ENCODE measurements at places on chromosomes 1 and 21.

GRCh38 chr1:46284597-46285564, 18.5 kb downstream of the LRRC41 start:
- DNase-seq: no peak

GRCh38 chr1:47214549-47214948, 17.5 kb downstream of the TAL1 start:
- no peak for DNase-seq

DNA sequence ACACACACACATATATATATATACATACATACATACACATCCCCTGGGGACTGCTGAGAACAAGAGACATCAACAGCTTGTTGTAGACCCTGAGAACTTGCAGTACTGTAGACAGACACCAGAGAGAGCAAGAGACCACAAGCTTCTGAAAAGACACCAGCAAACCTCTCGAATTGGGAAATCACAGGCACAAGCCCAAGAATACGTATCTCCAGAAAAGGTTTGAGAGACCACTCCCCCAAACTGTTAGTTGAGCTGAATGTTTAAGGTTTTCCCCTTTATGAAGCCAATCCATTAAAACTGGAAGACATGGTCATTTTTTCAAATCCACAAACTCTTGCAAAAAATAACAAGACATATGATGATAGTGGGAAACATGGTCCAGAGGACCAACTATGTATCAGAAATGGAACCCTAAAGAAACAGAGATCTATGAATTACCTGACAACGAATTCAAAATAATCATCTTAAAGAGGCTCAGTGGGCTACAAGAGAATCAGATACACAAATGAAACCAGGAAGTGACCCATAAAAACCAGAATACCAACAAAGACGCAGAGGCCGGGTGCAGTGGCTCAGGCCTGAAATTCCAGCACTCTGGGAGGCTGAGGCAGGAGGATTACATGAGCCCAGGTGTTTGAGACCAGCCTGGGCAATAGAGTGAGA, 45.1 kb downstream of the SLC2A1 start:
- DNase-seq: peak; percentile 47

DNA sequence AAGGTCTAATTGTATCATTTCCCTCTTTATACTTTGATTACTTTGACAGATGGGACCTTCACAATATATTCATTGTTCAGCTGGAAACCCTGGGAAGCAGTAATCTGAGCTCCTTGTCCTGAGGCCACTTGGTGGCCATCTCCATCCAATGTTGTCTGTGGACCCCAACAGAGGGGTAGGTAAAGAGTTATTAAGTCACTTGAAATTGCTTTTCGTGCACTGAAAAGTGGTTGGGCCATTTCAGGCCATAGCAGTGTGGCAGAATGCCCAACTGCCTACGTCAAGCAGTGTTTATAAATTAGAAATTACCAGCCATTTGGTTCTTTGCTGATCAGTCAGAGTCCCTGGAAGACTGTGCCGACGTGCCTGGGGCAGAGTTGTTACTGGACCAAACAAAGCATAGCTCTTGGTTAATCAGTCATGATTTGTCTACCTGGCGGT, 308.3 kb upstream of the USP25 start:
- no peak for DNase-seq

DNA sequence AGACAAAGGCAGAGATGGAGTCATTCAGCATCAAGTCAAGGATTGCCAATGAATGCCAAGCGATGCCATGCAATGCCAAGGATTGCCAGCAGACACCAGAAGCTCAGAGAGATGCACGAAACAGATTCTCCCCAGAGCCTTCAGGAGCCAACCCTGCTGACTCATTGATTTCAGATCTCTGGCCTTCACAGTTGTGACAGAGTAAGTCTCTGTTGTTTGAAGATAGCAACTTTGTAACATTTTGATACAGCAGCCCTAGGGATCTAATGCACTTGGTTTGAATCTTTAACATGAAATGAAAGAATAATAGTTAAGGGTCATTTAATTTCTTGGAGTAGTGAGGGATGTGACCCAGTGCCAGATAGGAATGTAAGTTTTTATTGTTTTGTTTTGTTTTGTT, 287.4 kb upstream of the RUNX1 start:
- no peak for DNase-seq

- no peak for DNase-seq
Measured at GRCh38 chr1:164470996-164471395, 88.0 kb upstream of the PBX1 start.

DNA sequence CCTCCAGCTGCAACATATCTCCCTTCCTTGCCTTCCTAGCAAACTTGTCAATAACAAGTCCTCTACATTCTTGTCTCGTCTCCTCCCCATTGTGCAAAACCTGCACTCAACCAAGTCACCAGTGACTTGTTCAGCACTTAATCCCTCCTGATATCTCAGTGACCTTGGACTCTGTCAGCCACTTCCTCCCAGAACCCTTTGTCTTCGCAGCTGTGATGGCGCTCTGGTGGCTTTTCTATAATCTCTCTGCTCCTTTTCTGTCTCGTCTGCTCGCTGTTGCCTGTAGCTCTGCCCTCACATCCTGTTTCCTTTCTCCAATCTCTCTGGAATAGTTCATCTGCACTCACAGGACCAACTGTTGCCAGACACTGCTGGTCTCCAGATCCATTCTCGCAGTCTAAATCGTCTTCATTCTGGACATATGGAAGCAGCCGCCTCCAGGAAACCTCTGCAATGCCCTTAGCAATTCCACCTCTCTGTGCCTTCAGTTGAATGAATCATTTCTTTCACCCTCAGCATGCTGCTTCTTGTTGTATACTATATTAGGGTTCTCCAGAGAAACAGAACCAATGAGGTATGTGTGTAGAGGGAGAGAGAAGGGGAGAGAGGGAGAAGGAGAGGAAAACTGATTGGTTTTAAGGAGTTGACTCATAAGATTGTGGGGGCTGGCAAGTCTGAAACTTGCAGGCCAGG, 17.4 kb upstream of the IFNAR2 start:
- no peak for DNase-seq

GRCh38 chr1:57520743-57521515, 97.1 kb upstream of the DAB1 start:
- no peak for DNase-seq

GRCh38 chr1:83827741-83828140, 171.2 kb downstream of the TTLL7 start:
- no peak for DNase-seq

GRCh38 chr1:121516234-121516967, 331.6 kb downstream of the SRGAP2C start:
- peak; percentile 45 for DNase-seq

DNA sequence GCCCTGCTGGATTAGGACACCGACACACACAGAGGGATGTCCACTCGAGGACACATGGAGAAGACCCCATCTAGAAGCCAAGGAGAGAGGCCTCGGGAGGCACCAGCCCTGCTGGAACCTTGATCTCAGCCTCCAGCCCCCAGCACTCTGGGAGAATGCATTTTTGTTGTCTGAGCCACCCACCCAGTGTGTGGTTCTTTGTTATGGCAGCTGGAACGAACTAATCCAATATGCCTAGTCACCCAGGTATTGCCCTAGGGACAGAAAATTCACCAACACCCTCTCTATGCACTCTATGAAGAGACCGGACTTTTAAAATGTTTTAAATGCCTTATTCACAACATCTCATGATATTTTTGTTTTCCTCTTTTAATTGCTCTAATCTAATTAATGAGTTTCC, 117.4 kb downstream of the CRYAA start:
- no peak for DNase-seq

- no peak for DNase-seq
Measured at GRCh38 chr1:208131621-208132286, 112.4 kb downstream of the PLXNA2 start.

- DNase-seq: no peak
Measured at GRCh38 chr1:212089560-212090163, 54.1 kb downstream of the DTL start.

GRCh38 chr1:227622739-227623475, 59.6 kb downstream of the ZNF678 start:
- no peak for DNase-seq

DNA sequence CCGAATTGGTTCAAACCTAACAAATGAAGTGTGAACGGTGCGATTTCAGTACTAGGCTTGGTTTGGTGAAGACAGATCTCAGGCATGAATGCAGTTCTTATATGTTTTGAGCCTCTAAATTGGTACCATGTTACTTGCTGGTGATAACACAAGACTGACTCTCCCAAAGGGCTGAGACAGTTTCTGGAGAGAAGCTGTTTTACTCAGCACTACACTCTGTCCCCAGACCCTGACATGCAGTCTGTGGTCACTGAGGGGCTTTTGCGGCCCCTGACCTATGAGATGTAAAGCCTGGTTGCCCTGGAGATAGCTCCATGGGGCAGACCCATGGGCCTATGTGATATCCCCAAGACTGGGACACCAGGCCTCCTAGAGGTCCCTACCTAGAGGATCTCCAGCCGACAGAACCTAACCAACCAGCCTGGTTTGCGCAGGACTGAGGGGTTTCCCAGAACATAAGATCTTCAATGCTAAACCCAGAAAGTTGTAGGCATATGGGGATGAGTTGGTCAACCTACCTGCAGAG, 19.4 kb upstream of the FOXE3 start:
- no peak for DNase-seq

DNA sequence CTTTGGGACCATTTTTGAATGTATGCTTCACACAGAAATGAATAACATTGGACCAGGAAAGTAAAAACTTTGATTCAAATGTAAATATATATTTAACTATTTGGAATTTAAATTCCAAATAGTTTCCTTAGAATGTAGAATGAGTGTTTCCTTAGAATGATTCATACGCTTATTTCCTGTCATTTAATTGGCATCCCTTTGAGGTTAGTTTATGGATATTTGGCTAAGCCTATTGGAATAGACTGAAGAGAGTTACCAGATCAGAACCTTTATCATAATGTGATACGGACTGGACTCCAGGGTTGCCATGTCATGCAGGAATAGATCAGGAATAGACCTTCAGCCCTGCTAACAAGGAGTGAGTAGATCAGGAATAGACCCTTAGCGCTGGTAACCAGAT, 133.1 kb downstream of the TNNI3K start:
- DNase-seq: no peak

GRCh38 chr1:10530281-10530740, 55.6 kb downstream of the PEX14 start:
- no peak for DNase-seq

- DNase-seq: no peak
Measured at GRCh38 chr1:156894711-156895454, 1.4 kb downstream of the PEAR1 start.

DNA sequence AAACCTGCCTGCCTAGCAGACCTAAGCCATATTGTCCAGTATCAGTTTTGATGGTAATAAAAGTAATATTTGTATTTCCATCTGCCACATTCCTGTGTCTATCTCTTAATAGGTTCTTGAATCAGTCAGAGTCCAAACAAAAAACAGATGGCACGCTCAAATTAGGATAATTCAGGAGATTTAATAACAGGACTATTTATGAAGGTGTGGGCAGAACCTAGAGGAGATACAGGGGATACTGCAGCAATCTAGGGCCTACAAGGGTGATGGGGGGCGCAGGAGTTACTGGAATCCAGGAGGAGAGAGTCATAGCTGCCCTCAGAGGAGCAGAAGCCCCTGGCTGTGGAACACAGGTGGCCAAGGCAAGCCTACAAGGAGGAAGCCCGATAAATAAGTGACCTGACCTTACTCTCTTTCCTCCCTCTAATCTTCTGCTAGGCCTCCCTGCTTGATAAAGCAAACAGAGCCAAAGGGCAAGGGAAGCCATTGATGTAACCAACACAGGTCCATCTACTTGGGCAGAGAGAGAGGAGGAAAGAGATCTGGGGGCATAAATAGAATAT, 11.9 kb upstream of the HYI start:
- DNase-seq: no peak

GRCh38 chr1:225670356-225670755, 17.4 kb upstream of the ENAH start:
- no peak for DNase-seq

- DNase-seq: peak; percentile 84
Measured at GRCh38 chr1:23368562-23369334, 888 bp downstream of the ZNF436 start.

Data from GDM1 (cell line).